ENCODE measurements at places on chromosomes 6 and 20.

GRCh38 chr6:158996856-158997255 lies 3.1 kb downstream of the RSPH3 start:
- DNase-seq = no peak

GRCh38 chr6:168885751-168886742 lies 367.6 kb downstream of the THBS2 start:
- DNase-seq = no peak

DNA sequence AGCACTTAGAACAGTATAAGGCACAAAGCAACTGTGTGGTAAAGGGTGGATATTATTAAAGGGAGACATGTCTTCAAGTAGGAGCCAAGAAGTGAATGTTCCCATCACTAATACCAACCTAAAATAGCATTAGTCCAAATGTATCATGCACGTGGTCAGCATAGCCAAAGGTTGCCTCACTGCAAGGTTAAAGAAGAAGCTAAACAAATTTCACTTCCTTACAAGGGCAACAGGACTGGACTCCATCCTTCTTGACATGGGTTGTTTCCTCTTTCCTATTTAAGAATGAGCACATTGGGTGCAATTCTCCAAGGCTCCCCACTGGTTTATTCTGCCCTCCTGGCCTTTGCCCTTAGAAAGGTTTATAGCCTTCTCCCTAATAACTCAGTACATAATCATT lies 186.7 kb downstream of the PHACTR1 start:
- no peak for DNase-seq

DNA sequence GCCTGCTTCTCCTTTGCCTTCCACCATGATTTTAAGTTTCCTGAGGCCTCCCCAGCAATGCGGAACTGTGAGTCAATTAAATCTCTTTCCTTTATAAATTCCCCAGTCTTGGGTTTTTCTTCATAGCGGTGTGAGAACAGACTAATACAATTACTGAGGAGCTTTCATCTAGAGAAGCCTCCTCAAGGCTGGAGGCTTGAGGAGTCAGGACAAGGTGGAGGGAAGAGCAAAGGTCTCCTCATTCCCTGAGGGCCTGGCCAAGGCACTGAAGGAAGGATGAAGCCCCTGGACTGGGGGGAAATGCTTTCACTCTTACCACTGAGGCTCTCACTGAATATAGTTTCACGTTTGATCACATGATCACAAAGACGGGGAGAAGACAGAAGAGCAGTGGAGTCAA lies 118.2 kb downstream of the MAN1A1 start:
- DNase-seq = no peak

DNA sequence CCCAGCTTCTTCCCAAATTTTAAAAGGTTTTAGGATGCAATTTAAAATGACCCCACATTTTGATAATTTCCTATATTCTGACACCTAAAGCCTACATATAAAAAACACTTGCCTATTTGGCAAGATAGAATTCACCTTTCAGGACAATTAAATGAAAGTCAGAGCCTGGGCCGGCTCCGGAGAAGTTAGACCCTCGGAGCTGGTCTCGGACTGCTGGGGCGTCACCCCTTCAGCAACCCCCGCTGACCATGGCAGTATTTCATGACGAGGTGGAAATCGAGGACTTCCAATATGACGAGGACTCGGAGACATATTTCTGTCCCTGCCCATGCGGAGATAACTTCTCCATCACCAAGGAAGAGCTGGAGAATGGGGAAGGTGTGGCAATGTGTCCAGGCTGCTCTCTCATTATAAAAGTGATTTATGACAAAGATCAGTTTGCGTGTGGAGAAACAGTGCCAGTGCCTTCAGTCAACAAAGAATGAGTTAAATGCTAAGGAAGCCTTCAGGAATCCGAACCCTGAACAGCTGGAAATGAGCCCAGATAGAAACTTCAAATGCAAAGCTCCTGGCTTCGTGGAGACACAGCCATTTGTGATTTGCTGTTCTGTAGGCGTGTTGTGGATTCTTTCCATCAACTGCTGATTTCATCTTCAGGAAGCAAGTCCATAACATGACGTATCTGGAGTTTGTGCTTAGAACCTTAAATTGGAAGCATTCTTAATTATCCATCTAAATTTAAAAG lies 16.0 kb downstream of the TCFL5 start:
- DNase-seq = no peak

DNA sequence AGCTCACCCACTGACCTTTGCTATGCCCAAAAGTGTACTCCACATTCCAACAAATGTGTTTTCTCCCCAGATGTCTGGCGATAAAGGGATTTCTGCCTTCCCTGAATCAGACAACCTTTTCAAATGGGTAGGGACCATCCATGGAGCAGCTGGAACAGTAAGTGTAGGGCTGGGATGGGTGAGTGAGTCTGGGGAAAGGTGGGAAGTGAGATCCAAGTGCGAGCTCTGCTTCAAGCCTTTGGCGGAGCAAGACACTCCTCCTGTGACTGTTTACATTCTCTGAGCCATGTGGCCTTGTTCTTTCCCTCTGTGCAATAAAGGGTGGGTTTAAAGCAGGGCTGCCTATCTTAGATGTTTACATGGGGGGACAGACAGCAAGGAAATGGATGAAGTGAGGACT lies 1.9 kb downstream of the UBE2C start:
- no peak for DNase-seq

- DNase-seq = no peak
These were observed 5.5 kb downstream of the UBR2 start for GRCh38 chr6:42569102-42570028.

DNA sequence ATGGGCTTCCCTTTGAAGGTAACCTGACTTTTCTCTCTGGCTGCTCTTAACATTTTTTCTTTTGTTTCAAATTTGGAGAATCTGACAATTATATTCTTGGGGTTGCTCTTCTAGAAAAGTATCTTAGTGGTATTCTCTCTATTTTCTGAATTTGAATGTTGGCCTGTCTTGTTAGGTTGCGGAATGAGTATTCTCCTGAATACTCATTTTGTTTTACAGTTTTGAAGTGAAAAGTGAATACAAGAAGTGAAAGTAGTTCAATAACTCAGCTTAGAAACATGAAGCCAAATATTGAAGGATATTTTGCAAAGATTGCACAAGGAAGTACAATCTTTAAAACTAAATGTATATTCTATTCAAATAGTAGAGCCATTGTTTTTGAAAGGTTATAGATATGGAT lies 120.2 kb upstream of the MAP3K4 start:
- DNase-seq = no peak

DNA sequence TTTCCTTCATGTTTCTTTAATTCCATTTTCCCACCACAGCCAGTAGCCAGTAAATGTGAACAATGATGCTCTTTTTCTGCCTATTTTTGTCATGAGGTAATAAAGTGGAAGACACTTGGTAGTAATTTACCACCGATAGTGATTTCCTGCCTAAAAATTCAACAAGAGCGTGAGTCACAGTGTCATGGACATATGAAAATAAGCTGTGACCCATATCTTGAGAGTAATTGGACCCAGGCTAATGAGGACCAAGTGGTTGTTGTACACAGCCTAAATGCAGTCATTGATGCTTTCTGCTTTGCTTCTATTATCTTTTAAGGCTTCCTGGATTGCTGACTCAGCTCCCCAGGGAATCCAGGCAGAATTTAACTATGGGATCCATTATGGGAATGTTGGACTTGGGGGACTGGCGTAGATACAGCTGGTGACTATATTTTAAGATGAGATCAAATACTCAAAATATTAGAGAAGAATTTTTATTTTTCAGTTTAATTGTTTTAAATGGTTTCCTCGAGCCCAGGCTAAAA lies 265.9 kb upstream of the FERMT1 start:
- DNase-seq = no peak

GRCh38 chr20:1204113-1204512 lies 859 bp downstream of the C20orf202 start:
- no peak for DNase-seq

DNA sequence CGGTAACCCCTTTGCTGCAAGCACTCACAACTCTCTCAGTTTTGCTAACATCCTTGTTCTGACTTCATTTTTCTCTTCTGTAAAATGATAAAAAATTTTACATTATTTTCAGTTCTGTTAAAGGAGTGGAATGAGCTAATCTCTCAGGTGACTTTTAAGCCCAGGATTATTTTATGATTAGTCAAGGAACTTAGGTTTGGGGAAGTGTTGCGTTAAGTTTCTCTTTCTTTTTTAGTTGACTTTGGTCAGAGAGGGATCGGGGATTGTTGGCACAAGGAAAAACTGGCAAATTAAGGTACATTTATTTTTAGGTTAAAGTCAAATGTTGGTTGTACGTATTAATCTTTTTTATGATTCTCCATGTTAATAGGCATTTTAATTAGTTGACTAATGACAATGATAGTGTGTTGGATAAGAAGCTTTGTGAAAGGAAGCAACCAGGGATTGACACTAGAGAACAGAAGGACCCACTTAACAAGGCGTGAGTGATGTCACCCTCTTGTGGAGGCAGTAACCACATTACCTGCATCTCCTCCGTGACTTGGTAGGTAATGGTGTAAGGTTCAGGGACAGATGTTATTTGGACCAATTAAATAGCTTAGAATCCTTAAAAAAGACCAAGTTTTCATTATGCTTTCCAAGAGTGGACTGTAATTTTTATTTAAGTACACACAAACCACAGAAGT lies 31.6 kb downstream of the CD83 start:
- peak; percentile 14 for DNase-seq

DNA sequence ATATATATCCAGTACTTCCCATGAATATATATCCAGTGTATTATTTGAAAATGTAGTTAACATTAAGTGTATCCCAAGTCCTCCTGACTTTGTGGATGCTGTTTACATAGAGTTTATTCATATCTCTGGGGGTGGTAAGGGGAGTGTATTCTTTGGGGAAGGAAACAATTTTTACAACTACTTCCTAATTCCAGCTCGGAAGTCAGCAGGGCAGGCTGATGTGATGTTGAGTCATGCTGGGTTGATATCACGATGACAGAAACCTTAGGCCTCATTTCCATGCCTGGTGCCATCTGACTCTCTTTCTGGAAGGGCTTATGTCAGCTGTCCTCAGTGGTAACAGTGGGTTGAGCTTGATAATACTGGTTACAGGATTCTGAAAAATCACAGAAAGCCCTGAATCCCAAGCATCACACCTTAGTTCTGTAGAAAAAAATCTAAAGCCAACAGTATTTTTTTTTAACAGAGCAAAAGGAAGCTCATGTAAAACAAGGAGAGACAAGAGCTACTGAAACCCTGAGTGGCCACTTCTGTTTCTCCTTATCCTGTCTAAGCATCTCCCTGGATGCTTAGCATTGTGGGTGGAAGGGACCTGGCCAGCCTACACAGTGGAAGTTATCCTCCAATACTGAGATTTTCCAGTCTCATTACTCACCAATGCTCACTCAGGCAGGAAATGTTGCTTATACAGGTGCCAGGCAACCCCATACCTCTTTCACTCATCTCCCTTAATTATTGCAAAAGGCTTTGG lies 75.2 kb upstream of the IYD start:
- no peak for DNase-seq
